ENCODE measurements at places on chromosomes 13 and 19.

- no peak for DNase-seq
These were observed 9.5 kb upstream of the GJB6 start for GRCh38 chr13:20241593-20241992.

- no peak for DNase-seq
These were observed 967 bp upstream of the TPT1 start for GRCh38 chr13:45341799-45342500.

DNA sequence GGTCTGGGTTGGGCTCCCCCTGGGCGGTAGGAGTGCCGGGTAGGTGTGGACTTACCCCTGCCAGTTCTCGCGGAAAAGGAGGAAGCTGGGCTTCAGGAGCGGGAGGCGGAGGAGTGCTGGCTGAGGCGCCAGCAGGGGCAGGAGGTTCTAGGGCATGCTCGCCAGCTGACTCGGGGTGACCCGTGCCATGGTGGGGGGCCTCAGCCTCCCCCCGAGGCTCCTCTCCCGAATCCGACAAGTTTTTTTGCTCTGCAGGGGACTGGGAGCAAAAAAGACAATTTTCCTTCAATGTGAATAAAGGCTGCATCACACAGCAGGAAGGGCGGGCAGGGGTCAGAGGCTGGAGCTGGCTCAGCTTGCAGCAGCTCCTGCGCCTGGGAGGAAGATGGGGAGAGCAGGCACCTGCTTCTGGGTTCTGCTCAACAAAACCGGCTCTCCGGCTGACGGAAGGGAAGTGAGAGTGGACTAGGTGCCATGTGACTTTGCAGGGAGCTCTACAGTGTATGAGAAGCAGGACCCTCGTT lies 26.5 kb downstream of the RANBP3 start:
- DNase-seq = no peak

- DNase-seq = no peak
These were observed 2.1 kb upstream of the TPRX1 start for GRCh38 chr19:47806435-47806834.

DNA sequence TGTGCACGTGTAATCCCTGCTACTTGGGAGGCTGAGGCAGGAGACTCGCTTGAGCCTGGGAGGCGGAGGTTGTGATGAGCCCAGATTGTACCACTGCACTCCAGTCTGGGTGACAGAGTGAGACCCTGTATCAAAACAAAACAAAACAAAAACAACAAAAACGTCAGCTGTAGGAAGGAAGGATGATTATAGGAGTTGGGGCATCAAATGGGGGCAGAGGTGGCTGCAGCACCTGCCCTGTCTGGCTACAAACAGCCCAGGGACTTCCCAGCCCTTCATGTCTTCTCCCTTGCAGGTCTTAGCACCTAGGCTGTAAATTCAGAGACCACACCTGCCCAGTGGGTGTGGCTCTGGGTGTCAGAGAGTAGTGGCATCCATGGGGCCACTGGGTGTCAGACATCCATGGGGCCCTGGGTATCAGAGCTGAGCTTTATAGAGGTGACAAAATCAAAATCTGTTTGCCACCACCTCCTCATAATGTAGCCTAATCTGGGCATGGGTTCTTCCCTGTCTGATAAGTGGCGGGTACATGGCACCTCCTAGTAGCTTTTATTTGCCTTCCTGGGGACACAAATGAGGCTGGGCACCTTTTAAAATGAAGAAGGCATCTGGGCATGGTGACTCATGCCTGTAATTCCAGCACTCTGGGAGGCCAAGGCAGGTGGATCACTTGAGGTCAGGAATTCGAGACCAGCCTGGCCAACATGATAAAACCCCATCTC lies 4.7 kb upstream of the B3GNT3 start:
- no peak for DNase-seq

DNA sequence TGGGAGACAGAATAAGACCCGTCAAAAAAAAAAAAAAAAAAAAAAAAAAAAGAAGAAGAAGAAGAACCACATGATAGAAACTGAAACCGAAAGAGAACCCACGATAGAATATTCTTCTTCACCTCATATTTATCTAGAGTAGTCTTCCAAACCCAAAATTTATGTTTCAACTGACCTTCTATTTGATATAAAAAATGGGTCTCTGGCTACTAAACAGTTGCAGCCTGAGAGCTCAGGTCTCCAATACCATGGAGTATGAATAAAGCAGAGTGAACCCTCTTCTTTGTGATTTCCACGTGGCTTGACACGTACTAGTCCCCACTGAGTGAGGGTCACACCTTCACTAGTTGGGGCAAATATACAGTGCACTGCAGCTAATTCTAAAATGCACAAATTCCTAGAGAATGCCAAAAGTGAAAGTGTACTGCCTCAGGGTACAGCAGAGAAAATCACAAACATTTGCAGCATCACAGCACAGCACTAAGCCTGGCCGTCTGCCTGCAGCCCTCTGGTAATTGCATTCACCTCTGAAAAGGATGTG lies 30.8 kb upstream of the RFC3 start:
- DNase-seq = no peak
